Foreskin keratinocyte (primary cell): ENCODE measurements at places on chromosomes 2 and 18. TPM values are rescaled to one million over a fixed set of nuclear protein-coding genes. Genes with fewer than 3 reads are reported as not detected.

DNA sequence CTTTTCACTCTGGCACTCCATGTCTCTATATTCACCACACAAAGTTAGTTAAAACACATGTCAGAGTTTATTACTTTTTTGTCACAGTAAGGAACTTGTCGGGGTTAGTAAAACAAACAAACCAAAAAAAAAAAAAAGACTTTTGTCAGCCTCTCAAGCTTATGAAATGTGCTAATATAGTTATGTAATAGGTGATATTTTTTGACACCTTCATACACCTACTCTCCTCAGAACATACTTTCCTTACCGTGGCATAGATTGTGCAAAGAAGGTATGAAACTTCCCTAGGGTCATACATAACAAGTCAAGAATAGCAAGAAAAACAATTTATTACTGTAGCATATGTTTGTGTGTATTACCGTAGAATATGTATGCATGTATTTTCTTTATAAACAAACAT, 633.3 kb downstream of the CNTNAP5 start:
- DNase-seq: no peak

DNA sequence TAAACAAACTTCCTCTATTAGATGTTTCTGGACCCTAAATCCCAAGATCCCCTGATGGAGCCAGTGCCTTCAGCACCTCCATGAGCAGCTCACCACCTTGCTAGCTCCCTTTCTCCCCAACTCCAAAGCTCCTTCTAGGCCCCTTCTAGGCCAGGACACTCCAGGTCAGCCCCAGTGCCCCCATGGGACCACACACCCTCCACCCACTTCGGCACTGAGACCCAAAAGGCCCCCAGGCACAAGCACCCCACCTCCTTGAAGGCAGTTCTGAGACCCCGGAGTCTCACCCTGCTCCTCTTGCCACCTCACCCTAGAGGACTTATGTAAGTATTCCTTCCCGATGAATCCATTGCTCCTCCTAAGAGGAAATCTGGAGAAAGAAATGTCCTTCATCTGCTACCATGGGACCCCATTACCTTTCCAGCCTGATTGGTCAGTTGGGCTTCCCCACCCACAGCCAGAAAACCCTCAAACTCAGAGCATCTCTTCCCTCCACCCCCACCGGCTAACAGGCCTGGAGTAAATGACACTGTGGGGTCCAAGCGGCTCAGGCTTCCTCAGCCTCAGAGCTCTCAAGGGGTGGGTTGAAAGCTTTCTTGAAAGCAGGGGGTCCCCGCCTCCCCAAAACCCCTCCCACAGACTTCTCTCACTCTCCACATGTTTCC, 9.8 kb upstream of the ARMC9 start:
- no peak for DNase-seq

- DNase-seq: no peak
Observed at GRCh38 chr2:129903586-129904425, 75.7 kb upstream of the RAB6C start.

- DNase-seq: no peak
Observed at GRCh38 chr18:56291294-56291693, 347.1 kb downstream of the TXNL1 start.

- DNase-seq: peak; percentile 65
Observed at GRCh38 chr2:88765154-88765888, 73.8 kb downstream of the RPIA start.

GRCh38 chr2:237198164-237198855, 112.6 kb downstream of the COPS8 start:
- no peak for DNase-seq

GRCh38 chr2:39383146-39383545, 53.9 kb downstream of the MAP4K3 start:
- DNase-seq: no peak

GRCh38 chr18:63808125-63808524, 32.9 kb downstream of the SERPINB7 start:
- peak; percentile 57 for DNase-seq

DNA sequence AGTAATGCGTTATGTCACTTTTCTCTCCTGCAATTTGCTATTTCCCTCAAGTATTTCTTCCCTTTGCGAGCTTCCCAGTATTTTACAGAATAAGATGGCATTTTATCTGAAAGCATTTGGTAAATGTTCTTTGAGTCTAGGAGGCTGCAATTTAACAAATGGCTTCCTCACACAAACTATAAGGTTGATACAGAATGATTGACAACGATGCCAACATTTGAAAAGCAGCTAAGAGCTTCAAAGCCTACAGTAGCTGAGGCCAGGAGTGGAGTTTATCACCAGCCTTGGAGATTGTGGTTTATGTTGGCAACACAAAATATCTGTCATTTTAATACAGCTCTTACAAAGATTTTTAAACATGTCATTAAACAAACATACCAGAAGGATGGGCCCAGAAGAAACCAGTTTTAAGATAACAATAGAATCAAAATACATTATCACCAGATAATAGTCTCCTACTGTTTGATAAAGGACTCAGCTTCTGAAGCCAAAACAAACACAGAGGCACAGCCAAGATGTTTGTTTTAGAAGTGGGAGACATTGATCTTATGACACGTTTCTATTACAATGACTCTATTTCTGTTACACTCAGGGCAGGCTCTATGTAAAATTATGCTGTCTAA, 711.4 kb upstream of the ACVR2A start:
- no peak for DNase-seq

DNA sequence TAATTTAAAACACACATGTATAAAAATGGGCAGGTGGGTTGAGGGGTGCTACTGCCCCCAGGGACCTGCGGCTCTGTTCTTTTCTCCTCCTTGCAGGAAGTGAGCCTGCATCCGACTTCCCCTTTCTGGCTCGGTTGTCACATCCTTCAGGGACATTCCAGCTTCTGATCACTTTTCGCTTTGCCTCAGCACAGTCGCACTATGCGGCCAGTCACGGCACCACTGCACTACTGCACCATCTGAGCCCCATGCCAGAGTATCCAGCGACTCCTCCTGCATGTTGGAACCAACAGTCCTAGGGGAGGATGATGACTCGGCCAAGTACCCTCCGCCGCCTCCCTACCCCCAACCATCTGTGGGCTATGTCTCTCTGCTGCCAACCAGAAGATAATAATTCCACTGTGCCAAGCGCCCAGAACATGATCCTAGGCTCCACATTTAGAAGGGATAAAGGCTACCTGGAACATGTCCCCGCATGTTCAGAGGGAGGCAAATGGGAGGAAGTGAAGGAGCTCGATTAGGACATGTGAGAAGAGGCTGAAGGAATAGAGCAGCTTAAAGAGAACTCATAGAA, 17.6 kb downstream of the CDC42EP3 start:
- DNase-seq: peak; percentile 79

DNA sequence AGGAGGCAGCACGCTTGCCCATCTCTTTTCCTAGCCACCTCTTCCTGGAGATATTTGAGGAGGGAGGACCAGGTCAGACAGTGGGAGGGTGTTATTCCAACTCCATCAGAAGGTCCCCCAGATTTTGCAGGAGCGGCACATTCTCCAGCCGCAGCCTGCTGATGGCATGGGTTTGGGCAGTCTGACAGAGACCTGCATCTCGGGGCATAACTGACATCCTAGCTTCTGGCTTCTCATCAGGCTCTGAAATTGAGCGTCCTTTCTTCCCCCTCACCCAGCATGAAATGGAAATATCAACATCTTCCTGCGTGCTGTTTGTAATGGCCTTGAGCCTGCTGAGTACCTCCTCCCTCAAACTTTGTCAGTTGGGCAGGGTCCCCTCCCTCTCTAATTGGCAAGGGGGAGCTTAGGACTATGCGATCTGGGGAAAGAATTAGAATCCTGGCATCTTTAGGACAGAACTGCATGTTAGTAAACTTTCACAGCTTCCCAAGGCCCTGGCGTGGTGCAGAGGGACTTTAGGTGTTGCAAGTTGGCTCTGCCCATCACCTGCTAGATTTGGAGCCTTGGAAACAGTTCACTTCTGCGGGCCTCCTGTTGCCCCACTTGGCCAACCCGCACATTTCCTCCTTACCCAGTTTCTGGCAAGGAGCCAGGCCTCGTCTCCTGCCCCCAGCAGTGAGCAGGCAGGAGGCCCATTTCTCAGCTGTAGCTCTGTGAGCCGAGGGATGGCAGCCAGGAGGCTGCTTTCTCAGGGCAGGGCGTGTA, 2.2 kb downstream of the ITM2C start:
- DNase-seq: no peak

- no peak for DNase-seq
Observed at GRCh38 chr2:232027530-232027929, 66.0 kb downstream of the DIS3L2 start.

DNA sequence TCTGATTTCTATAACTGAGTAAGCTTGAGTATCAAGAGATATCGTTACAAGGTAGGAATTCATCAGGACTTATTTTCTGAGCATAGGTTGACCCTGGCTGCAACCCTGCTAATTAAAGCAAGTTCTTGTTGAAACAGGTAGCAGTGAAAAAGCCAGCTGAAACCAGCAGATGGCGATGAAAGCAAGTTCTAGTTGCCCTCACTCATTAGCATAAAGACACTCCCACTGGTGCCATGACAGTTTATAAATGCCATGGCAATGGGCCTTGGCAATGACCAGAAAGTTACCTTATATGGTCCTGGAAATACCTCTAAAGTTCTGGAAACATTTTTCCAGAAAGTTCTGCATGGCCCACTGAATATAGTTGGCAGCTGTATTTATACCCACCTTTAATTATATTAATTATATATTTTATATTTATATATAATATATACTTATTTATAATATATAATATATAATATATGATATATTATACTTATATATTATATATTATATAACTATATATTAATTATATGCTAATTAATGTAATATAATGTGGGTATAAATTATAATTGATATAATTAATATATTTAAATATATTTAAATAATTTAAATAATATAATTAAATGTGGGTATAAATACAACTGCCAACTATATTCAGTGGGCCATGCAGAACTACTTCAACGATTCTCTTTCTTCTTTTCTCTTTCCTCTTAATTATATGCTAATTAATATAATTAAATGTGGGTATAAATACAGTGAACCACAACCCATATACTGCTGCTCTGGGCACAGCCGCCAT, 188.0 kb downstream of the CDH7 start:
- peak; percentile 1 for DNase-seq

DNA sequence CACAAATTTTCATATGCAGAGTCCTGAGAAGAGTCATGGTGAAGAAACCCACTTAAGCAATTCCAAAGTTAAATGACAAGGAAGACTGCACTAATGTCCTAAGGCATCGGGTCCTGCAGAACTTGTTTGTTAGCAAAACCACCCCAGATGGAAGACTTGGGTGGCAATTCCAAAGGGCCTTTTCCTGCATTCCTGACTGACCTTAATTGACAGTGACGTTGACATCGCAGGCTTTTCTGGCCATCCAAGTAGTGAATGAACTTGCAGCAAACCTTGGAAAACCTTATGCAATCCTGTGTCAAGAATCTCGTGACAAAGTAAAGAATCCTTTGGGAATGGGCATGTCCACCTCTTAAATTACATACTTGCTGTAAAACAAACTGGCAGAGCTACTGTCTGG, 112.5 kb upstream of the SH3BP4 start:
- no peak for DNase-seq

DNA sequence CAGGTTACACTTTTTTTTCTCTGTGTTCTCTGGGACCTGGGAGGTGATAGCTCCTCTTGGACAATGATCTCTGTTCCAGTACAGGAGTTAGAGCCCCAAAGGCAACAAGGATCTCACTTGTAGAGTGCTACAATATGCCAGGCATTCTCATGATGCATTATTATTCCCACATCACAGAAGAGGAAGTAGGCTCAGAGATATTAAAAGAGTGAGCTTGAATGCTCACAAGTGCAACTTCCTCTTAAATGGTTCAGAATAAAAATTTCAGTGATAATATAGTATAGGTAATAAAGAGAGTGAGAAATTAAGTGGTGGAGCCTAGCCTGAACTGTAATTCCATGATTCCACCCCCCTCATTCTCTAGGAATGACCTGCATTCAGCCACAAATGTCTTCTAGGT, 21.4 kb downstream of the POLE4 start:
- DNase-seq: no peak

- no peak for DNase-seq
Observed at GRCh38 chr2:170436077-170436943, 258.4 kb downstream of the MYO3B start.

- DNase-seq: peak; percentile 50
Observed at GRCh38 chr2:236180831-236181453, 12.8 kb upstream of the GBX2 start.

DNA sequence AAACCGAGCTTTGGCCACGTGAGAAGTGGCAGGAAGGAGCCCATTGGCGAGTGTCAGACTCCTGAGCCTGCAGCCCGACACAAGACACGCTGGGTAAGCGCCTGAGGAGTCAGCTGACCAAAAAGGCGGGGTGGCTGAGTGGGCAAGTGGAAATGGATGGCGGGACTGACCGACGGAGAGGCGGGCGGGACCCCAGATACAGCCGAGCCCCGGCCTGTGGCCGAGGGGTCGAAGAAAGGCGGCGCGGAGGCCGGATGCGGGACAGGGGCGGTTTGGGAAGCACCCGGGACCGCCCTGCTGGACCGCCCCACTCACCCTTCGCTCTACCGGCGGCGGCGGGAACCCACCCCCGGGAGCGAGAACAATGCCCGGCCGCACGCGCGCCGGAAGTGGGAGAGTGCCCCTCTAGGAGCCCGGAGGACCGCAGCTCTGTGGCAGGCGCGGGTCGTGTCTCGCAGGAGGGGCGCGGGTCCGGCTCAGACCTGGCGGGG, 22.8 kb downstream of the ZSCAN30 start:
- DNase-seq: no peak

- DNase-seq: no peak
Observed at GRCh38 chr2:153455861-153456260, 22.7 kb downstream of the RPRM start.

GRCh38 chr2:64649626-64650025, 4.1 kb downstream of the SERTAD2 start:
- no peak for DNase-seq

ZNF638 gene
- polyA plus RNA-seq: 42.2 and 45.6 TPM in 2 replicates

UGT1A3 gene
- polyA plus RNA-seq: 0.40 and 0.58 TPM in 2 replicates

UNC80 gene
- polyA plus RNA-seq: 0.01 TPM in 1 of 2 replicates, not detected in the other

DYNAP gene
- not detected in 2 replicates for polyA plus RNA-seq

CYP26B1 gene
- 0.09 and 0.40 TPM in 2 replicates for polyA plus RNA-seq

CXCR4 gene
- polyA plus RNA-seq: not detected in 2 replicates

PTH2R gene
- not detected in 2 replicates for polyA plus RNA-seq

SOCS6 gene
- 5.7 and 5.8 TPM in 2 replicates for polyA plus RNA-seq
